Stimulated activated CD8-positive, alpha-beta memory T cell treated with anti-CD3 and anti-CD28 coated beads, Interleukin-15, amount 100 ng/mL, for 1 hour (primary cell): ENCODE measurements at places on chromosomes 4 and X.

DNA sequence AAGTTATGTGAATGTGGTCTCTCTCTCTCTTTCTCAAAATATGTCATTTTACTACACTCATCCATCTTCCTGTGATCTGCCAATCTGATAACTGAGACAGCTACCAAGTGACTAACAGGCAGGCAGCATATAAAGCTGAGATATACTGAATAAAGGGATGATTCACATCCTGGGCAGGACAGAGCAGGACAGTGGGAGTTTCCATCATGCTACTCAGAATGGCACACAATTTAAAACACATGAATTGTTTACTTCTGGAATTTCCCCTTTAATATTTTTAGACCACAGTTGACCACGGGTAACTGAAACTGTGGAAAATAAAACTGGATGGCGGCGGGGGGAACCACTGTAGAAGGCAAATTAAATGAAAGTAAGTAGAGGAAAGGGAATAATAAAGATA, 58.6 kb upstream of the DCTD start:
- DNase-seq: no peak

GRCh38 chr4:133320576-133321170, 171.6 kb downstream of the PCDH10 start:
- DNase-seq: no peak

DNA sequence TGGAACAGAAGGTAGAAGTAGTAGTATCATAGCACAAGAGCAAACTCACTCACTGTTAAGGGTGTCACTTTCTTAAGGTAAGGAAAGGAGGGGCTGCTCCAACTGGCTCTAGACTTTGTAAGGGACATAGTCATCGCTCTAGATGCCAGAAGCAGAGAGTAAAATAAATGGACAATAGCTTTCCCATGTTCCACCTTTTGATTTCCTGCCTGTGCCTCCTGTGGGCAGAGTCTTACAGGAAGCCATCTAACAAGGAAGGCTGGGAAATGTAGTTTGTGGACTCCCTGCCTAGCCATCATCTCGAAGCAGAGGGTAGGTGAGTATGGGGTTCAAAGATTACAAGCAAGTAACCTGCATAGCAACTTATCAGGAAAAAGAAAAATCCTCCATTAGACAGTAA, 1.7 kb upstream of the METTL14 start:
- DNase-seq: no peak

GRCh38 chr4:74805601-74806000, 11.3 kb upstream of the BTC start:
- DNase-seq: no peak

GRCh38 chrX:87900320-87900908, 382.8 kb downstream of the KLHL4 start:
- DNase-seq: no peak

DNA sequence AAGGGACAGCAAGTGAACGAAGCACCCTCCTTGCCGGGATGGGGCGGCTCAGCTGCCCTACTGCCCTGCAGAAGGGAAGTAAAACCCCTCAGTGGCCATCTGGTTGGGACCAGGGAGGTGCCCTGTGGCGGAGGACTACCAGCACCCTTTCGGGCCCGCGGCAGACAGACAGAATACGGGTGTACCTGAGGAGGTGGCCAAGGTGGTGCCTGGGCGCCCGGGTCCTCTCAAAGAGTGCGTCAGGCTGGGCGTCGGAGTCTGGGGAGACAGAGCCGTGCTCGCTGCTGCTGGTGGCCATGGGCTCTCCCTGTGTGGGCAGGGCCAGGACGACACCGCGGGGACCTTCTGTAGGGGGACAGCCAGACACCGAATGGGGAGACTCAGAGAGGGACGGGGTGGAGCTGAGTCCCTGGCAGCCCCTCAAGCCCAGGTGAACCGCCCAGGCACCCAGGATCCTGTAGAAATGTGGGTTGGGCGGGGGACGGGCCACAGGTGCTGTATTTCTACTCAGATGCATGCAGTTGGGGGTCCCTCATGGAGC, 29.7 kb downstream of the PDHA1 start:
- no peak for DNase-seq

DNA sequence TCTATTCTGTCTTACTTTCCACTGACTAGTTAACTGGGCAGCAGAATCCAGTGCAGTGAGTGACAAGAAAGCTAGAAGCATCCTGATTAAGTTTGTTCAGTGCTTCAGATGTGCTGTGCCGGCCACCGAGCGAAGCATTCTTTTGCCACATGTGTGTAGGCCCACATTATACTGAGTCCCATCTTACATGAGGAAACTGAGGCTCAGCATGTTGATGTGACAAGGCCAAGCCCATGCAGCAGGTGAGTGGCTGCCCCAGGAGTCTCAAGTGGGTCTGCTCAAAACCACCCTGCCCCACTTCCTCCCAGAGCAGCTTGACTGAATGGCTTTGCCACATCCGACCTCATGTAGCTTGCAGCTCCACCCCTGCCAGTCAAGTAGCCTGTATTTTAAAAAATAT, 50.5 kb downstream of the RHOH start:
- DNase-seq: no peak

- no peak for DNase-seq
These were observed 572.1 kb downstream of the C4orf33 start for GRCh38 chr4:129668092-129668491.

DNA sequence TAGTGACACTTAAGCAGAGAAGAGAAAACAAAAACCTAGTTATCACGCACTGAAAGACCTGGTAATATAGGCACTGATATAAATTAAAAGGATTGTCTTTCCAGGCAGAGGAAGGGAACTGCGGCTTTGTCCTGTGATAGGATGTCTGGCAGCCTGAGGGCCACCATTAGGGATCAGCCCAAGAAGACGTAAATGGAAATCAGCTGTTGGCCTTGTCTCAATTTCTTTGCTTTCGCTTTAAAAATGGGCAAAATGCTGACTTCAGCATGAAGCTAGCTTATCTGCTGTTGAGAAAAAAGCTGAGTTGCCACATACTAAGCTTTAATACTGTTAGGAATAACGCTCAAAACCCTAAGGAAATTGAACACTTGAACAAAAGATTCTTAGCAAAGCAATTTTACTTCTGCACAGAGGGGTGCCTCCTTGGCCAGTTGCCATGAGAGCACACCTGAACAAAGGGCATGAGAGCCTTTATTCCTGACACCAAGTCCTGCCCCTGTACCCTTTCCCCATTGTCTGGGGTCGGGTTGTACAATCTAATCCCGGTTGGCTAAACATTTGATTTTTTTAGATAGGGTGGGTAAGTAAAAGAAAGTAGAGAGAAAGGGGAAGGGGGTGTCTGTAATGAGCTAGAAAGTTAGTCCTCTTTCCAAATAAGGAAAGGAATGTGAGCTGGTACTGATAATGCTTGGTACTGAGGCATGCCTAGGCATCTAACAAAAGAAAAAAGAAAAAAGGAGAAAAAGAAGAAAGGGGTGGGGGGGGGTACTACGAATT, 85.1 kb upstream of the UCP1 start:
- no peak for DNase-seq

DNA sequence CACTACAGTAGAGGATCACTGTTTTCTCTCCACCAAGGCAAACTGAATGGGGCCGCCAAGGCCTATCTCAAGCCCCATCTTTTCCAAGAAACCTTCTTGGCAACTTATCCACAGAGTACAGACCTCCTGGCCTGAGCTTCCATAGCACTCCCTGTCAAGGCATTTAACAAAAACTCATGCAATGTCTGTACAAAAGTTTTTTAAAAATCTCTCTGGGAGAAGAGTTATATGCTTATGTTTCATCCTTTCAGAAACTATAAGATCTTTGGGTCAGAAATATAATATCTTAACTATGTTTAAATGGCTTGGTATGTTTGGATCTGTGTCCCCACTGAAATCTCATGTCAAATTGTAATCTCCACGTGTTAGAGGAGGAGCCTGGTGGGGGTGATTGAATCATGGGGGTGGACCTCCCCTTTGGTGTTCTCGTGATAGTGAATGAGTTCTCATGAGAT, 13.6 kb downstream of the ADAMTS3 start:
- no peak for DNase-seq

DNA sequence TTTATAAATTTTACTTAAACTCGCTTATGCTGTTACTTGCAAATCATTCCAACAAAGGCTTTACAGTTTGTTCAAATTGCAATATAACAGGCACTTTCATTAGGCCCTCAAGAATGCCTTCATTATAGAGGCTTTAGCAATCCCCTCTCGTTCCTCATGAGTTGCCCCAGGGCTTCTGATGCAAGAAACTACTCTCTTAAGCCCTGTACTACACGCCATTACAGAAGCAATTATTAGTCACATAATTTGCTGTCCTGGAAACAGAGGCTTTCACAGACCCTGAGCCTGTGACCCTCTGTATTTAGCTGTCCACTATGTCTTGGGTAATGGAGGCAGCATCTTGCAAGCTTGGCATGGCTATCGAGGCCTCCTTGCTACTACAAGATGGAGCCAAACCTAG, 965.9 kb upstream of the DIAPH2 start:
- no peak for DNase-seq

DNA sequence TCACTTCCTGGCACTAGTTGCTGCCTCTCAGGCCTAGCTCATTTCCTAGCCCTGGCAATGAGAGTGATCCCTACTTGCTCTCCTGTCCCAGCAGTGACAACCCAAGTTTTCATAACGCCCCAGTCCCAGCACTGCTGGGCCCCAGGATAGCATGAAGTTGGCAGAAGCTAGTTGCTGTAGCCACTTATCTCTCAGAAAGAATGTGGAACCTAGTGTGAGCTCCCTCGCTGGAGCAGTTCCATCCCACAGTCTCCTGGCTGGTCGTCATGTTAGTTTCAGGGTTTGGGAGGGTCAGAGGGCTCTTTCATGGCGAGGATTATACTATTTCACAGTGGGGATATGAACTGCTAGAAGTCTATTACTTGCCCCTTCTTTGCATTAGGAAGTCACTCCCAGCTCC, 5.1 kb downstream of the PF4 start:
- DNase-seq: no peak

GRCh38 chrX:98077440-98077839, 1193.7 kb downstream of the RPA4 start:
- no peak for DNase-seq

DNA sequence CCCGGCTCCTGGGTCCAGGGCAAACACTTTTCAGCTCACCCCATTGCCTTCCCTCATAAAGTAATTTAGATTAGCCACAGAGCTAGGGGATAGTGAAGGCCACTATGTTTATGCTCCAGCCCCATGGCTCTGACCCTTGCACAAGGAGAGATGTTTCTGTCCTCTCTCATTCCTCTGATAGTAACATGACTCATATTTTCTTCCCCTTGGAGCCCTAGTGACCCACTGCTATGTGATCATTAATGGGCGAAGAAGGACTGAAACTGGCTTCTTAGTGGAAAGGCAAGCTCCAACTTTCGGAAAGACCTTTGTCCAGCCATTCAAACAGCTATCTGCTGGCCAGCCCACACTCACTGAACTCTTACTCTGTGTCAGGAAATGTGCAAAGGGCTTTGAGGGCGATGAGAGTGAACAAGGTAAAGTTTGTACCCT, 12.3 kb downstream of the CLDN2 start:
- no peak for DNase-seq

- no peak for DNase-seq
These were observed 557.7 kb upstream of the SLIT2 start for GRCh38 chr4:19693936-19694570.

DNA sequence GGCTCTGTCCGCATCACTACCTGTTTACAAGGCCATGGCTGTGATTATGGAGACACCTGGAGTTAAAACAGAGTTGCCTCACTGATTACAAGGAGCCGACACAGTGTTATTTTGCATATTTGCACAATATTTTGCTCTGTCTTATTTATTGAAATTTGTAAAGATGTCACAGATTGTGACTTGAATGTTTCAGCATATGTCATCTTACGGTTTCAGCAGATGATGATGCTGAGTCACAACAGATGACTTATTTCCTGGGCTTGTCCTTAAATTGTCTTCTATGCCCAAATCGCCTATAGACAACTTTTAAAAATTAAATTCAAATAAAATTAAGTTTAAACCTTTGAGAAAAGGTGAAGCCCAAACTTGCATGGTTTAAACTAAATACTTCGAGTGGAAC, 87.1 kb upstream of the INPP4B start:
- no peak for DNase-seq
